ENCODE measurements at places on chromosomes 6 and 20.

DNA sequence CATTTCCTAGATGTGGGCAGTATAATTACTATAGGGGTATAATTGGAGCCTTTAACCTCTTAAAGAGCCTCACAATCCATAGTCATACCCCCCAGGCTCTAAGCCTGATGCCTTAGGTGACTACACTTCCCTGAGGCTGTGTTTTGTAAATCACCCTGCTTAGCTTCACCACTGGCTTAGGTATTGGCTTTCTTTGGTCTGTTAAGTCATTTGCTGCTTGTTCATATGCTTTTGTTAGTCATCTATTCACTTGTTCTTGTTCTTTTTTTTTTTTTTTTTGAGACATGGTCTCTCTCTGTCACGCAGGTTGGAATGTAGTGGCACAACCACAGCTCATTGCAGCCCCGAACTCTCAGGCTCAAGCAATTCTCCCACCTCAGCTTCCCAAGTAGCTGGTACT lies 26.7 kb downstream of the KAT14 start:
- no peak for DNase-seq

DNA sequence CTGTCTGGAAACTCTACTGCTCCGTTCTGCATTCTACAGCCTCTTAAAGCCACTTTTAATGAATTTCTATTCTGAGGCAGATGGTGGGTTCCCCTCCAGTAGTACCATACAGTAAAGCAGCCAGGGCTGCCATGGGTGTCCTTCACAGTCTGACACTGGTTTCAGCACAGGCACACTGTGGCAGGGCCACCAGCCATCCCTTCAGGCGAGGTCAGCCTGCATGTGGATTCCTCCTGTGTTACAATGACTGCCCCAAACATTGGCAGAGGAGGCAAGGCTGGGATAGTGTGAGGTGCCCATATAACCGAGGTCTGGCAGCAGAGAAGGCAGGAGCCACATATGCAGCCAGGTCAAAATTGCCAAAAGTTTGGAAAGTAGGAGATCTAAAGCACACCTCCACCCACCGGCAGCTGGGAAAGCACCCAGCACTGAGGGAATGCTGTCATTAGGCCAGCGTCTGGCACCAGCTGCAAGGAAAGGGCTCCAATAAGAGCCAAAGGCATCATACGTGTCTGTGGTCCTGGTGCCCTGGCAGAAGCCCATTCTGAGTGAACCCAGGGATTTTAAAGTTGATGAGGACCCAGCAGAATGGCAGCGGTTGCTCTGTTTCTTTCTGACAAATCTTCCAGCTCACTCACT lies 24.0 kb downstream of the STK35 start:
- DNase-seq = no peak

GRCh38 chr6:83125425-83125824 lies 58.0 kb downstream of the DOP1A start:
- no peak for DNase-seq

- DNase-seq = no peak
Measured at GRCh38 chr20:17504066-17504897, 26.9 kb downstream of the BFSP1 start.

GRCh38 chr6:25175681-25176080 lies 103.5 kb upstream of the CARMIL1 start:
- peak; percentile 41 for DNase-seq

DNA sequence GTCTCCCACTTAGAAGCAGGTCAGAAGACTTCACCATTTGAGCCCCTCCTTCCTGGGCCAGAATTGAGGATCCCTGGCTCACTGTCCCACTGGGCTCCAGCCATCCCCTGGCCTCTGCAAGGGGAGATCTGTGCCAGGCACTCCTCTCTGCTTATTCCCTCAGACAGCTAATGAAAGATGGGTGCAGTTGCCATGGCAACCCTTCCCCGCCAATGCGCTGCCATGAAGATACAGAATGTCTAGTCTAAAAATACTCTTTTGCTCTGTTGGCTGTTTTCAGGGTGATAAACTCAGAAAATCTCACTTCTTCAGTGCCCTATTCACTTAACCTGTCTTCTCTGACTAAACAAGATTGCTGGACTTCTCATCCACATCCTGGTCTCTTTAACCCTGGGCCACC lies 13.6 kb upstream of the TTLL2 start:
- DNase-seq = no peak

- no peak for DNase-seq
Measured at GRCh38 chr6:126261792-126262421, 78.0 kb upstream of the CENPW start.

Measured in activated naive CD4-positive, alpha-beta T cell treated with anti-CD3 and anti-CD28 coated beads for 36 hours (primary cell).